CD8-positive, alpha-beta T cell (primary cell): ENCODE measurements at places on chromosomes 7 and 10.

DNA sequence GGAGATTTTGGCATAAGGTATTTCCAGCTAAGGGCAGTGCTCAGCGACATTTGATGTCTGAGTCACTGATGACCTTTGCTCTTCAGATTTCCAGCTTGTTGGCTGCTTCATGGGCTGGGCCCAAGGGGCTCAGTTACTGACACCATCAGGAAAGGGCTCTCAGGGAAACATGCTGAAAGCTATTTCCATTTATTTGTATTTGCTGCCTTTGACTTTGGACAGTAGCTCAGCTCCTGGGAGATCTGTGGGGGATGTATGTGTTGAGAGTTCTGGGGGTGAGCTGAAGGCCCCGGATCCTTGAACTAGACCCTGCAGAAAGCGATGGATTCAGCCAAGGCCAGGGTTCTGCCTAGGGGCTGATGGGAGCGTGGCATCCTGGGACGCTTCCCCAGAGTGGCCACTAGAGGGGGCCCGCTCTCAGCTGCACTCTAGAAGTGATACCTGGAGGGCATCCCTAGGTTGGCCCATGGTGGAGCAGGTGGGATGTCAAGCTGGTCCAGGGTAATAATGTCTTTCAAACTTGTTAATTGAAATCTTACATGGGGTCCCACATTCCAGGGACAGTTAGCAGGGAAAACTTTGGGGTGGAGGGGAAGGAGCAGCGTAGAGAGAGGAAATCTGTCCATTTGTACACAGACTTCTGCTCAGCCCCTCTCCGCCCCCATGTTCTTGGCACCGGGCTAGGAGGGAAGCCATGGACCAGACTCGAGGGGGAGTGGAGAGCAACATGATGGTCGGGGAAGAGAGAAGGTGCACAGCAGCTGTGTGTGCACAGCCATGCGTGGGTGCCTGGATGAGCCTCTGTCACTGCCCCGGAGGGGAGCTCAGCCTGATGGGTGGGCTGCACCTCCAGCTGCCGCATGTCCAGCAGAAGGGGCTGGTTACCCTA, 3.0 kb upstream of the BTBD16 start:
- peak; percentile 63 for DNase-seq

GRCh38 chr7:77202481-77202976, 2.9 kb upstream of the FGL2 start:
- no peak for DNase-seq

DNA sequence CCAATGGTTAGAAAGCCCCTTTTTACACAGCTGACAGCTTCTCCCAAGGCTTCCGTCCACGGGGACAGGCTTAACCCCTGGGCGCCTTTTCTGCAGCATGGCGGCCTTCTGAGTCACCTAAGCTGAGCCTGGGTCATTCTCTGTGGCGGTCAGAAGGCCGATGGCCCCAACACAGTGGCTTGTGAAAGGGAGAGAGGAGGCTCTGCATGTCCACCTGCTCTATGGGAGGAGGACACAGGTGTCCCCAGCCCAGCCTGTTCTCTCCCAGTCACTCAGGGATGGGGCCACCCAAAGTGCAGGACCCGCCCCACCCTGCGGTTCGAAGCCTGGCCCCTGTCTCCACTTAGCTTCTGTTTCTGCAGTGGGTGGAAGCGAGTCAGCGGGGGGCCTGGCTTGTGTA, 20.4 kb upstream of the TTYH3 start:
- no peak for DNase-seq

DNA sequence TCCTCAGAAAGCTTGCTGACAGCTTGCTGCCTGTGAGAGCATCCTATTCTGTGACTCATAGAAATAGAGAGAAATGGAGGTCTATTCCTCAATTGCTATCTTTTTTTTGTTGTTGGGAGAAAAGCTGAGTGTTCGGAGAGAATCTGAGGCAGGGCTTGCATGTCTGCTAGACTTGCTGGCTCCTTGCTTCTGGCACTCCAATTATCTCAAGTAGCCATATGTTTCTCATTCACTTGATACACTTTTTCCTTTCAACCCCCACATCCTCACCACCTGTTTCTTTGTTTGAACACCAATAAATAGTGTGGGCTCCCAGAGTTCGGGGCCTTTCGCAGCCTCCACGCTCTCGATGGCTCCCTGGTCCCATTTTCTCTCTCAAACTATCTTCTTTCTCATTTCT, 172.2 kb downstream of the SH2D4B start:
- no peak for DNase-seq

- no peak for DNase-seq
Observed at GRCh38 chr7:30166155-30166840, 31.5 kb downstream of the MTURN start.

GRCh38 chr10:119396008-119396708, 146.4 kb downstream of the RGS10 start:
- no peak for DNase-seq

GRCh38 chr7:127393368-127394058, 1.0 kb upstream of the ZNF800 start:
- DNase-seq, result no peak

- DNase-seq, result peak; percentile 38
Observed at GRCh38 chr10:102645388-102645740, 1.1 kb downstream of the TRIM8 start.

- no peak for DNase-seq
Observed at GRCh38 chr7:43217055-43217454, 104.6 kb downstream of the HECW1 start.

DNA sequence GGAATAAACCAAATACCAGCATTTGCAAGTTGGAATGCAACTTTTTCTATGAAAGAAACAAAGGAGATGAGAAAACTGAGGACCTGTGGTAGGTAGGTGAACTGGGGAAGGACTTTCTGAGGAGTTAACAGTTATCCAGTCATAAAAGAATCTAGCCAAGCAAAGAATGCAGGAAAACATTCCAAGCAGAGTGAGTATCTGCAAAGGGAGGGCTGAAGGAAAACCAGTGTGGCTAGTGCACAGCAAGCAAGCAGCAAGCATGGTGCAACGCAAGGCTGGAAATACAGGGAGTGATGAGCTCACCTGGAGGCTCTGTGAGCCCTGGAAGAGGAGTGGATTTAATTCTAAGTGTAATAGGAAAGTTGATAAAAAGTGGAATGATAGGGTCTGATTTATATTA, 44.0 kb downstream of the RTKN2 start:
- no peak for DNase-seq

- DNase-seq, result no peak
Observed at GRCh38 chr7:756231-756927, 29.3 kb upstream of the PRKAR1B start.

DNA sequence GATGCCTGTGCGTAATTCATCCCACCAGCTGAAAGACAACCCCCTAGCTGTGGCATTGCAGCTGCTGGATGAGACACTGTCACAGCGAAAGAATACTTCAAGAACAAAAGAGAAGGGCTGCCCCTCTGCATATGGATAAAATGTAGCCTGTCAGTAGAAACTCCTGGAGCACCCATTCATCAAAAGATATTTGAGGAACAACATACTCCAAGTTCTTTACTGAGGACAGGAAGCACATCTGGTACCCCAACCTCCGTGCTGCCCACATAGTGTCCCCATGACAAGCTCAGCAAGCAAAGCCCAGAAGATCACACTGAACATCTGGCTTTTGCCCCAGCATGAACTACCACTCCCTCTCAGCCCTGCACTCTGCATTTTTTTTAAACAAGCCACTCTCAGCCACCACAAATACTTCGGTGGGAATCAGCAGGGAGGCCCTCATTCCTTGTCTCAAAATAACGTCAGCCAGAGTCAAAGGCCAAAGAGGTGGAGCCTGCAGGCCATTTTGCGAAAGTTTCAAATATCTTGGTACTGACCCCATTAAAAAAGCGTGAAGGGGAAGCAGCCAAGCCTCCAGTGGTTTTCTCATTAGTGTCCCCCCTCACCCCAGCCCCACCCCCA, 1.7 kb downstream of the CREB3L2 start:
- DNase-seq, result no peak

DNA sequence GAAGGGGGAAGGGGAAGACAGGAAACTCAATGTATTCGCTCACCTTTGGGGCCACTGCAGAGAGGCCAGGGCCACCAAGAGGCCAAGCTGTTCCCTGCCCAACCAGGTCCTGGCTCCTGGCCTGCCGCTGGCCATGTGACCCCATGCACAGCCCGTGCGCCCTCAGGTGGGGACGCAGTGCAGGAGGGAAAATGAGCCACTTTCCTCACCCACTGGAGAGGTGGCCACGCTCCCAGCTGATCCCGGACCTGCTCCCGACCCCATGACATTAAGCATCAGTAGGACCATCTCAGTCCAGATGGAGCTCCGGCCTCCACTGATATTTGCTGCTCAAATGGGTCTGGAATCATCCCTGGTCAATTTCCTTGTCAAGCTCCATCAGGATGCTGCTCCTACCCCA, 40.2 kb downstream of the HSPA12A start:
- no peak for DNase-seq

DNA sequence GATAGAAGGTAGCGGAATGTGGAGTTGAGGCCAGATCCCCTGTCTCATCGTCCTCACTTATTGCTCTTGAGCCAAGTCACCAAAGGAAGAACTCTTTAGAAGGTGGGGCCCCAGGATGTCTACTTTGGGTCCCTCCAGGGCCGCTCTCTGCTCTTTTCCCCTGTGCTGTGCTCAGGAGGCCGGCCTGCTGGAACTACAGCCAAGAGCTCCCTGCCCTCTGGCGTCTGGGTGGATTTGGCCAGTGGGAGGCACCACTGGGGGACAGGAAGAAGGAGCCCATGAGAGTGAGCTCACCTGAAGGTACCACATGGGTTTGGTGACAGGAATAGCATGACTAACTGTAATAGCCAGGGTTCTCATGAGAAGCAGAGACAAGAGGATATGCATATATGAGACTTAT, 97.7 kb upstream of the FAM180A start:
- DNase-seq, result no peak

DNA sequence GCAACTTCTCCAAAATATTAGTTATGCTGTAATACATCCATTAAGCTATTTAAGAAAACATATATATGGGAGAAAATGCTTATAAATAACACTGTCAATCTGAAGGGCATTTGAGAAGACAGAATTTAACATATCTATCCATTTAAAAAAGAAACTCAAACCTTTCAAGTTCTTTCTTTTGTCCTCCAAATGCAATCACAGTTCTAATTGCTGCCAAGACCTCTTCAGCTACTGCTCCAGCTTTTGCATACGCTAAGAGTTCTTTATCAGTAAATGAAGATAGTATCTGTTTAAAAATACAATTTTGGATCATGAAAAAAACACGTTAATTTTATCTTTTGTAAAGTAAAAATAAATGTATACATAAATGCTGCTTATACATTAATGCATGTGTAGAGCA, 39.6 kb downstream of the ABCB1 start:
- DNase-seq, result no peak

- no peak for DNase-seq
Observed at GRCh38 chr10:122054048-122055025, 65.4 kb downstream of the TACC2 start.

GRCh38 chr10:104612571-104613205, 28.4 kb upstream of the SORCS3 start:
- no peak for DNase-seq

- no peak for DNase-seq
Observed at GRCh38 chr10:97870990-97871389, 21.3 kb downstream of the GOLGA7B start.

- DNase-seq, result no peak
Observed at GRCh38 chr10:114953047-114953446, 15.1 kb downstream of the TRUB1 start.

GRCh38 chr10:75498884-75499350, 67.5 kb downstream of the LRMDA start:
- DNase-seq, result no peak

DNA sequence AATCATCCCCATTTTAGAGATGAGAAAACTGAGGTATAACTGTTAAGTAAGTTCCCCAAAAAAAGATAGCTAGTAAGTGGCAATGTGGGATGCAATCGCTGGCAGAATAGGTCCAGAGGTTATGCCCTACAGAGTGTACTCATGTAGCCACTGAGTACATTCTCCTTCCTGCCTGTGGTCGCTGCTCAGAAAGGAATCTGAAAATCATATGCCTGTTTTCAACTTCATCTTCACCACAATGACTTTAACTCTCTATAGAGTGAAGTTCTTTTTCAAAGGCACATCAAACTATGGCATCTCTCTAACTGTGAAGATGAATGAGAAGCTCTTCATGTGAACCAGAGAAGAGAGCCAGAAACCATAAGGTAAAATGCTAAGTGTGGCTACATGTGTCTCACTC, 162.2 kb upstream of the SLC25A13 start:
- DNase-seq, result no peak

- no peak for DNase-seq
Observed at GRCh38 chr10:49742683-49743463, 19.2 kb downstream of the OGDHL start.

- DNase-seq, result no peak
Observed at GRCh38 chr10:62634576-62634975, 169.9 kb upstream of the ADO start.

GRCh38 chr10:87639493-87639892, 20.2 kb upstream of the PAPSS2 start:
- no peak for DNase-seq

GRCh38 chr10:73439055-73439454, 5.7 kb upstream of the MSS51 start:
- DNase-seq, result no peak

- DNase-seq, result no peak
Observed at GRCh38 chr7:40694026-40694809, 559.4 kb downstream of the SUGCT start.

DNA sequence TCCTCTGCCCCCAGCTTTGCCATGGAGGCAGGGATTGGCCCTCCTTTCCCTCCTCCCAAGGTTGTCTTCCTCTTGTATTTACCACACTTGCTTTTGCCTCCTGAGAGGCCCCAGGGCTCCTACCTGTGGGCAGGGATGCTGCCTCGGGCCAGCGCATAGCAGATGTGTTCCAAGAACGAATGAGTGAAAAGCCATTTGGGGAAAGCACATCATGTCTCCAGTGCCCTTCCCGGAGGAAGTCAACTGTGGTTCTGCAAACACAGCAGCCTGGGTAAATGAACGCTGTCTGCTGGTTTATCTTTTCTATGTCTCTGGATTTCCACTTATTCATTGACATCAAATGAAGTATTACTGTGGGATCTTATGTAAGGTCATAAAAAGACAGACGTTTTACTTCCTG, 161.7 kb downstream of the FANK1 start:
- no peak for DNase-seq

DNA sequence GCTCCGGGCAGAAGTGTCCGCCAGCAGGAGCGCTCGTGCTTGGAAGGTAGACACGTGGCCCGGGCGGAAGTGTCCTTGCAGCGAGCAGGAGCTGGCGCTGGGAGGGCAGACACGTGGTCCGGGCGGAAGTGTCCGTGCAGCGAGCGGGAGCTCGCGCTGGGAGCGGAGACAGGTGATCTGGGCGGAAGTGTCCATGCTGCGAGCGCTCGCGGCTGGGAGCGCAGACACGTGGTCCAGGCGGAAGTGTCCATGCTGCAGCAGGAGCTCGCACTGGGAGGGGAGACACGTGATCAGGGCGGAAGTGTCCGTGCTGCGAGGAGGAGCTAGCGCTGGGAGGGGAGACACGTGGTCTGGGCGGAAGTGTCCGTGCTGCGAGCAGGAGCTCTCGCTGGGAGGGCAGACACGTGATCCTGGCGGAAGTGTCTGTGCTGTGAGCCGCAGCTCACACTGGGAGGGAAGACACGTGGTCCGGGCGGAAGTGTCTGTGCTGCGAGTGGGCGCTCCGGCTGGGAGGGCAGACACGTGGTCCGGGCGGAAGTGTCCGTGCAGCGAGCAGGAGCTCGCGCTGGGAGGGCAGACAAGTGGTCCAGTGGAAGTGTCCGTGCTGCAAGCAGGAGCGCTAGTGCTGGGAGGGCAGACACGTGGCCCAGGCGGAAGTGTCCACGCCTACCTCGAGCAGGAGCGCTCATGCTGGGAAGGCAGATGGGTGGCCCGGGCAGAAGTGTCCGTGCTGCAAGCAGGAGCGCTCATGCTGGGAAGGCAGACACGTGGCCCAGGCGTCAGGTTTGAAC, 41.1 kb upstream of the PRKAR1B start:
- DNase-seq, result no peak

GRCh38 chr10:58887474-58887873, 289.0 kb upstream of the PHYHIPL start:
- no peak for DNase-seq
